ENCODE measurements at places on chromosomes 5 and 9.

GRCh38 chr5:124696898-124697297, 49.5 kb downstream of the ZNF608 start:
- no peak for DNase-seq

DNA sequence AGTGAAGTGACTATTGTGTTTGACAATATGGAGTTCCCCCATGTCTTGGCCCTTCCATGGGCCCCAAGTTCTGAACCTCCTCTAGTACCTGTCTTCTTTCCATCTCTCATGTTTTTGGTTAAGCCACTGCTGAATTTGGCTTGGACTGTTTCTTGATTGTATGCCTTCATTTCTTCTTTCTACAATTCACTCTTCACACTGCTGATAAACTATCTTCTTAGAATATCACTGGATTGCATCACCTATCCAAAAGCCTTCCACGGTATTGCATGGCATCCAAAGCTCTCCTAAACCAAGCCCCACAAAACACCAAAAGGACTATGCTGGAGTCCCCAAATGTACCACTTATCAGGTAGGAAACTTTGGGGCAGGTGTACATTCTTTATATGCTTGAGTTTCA, 4.3 kb upstream of the POC5 start:
- DNase-seq, result no peak

DNA sequence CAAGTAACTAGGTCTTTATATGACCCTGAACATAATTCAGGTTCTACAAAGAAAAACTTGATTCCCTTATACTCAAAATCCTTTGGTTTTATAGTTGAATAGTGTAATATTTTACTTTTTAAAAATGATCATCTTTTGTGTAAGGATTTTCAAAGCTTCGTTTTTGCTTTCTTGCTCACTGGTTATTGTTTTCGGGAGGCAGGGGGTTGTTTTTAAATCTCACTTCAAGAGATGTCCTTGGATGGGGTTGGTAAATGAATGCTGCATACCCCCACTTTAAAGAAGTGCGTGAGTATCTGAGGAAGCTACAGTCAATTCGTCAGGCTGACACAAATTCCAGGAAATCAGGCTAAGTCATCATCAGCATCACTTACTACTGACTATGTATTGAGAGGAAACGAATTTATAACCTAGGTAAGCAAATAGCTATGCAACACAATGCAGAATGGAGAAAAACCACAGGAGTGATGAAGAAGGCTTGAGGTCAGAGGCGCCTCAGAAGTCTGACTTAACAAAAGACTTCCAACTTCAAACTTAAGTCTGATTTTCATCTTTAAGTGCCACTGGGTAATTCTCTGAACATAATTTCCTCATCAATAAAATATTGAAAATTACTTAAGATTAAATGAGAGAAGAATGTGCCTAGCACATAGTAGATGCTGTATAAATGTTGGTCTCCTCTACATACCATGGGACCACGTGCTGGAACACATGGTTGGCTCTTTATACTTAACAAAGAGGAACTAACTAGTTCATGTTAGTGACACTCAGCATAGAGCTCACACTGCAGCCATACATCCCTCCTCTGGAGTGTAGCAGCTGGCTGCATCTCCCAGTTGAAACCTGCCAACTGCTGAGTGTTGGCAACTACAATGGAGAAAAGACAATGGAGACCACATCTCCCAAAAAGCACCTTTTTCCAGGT, 106.0 kb upstream of the KIF2A start:
- no peak for DNase-seq

DNA sequence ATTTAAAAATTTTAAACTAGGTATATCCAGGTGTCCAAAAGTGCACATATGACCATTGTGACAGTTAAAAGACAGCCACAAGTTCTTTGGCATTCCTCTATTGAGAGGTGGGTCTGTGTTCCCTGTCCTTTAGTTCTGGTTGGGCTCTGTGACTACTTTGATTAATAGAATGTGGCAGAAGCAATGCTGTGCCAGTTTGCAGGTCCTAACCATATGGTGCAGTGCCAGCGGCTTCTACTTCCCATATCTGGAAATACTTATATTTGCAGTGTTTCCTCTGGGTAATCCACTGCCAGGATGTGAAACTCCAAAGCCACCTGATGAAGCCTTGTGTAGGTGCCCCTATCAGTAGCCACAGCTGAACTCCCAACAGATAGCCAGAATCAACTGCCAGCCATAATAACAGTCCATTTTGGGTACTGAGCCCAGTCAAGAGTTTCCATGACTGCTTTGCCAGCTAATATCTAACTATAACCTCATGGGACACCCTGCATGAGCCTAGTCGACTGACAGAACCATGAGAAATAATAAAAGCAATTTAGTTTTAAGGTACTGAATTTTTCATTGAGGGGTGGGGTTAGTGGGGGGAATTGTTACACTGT, 361.0 kb upstream of the SEMA6A start:
- DNase-seq, result no peak

DNA sequence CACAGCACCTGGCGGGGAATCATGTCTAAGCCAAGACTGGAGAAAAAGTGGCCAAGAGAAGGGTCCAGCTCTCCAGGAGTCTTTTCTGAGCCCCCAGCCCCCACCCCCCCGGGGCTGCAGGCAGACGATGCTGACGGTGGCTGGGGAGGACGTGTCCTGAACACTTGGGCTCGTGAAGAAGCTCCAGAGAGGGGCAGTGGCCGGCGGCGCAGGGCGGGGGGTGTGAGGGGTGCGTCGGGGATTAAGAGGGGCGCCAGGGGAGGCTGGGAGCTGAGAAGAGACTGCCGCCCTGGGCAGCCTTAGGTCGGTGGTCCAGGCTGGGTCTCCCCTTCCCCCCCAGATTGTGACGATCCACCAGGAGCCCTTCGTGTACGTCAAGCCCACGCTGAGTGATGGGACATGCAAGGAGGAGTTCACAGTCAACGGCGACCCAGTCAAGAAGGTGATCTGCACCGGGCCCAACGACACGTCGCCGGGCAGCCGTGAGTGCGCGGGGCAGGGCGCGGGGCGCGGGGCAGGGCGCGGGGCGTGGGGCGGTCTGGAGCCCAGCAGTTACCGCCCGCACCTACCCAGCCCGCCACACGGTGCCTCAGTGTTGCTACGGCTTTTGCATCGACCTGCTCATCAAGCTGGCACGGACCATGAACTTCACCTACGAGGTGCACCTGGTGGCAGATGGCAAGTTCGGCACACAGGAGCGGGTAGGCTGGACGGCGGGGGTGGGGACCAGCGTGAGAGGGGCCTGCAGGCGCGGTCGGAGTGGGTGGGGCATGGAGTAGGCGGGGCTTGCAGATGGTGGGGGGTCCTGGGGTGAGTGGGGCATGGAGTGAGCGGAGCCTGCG, 8.9 kb downstream of the LRRC26 start:
- no peak for DNase-seq

All from NK-92 treated with Interleukin-12 subunit alpha and Interleukin-12 subunit beta, amount 100 ng/mL, for 24 hours (cell line).